ENCODE measurements at places on chromosomes 1 and 21.

- peak; percentile 53 for DNase-seq
Observed at GRCh38 chr1:14113841-14114567, 414.0 kb downstream of the PRDM2 start.

DNA sequence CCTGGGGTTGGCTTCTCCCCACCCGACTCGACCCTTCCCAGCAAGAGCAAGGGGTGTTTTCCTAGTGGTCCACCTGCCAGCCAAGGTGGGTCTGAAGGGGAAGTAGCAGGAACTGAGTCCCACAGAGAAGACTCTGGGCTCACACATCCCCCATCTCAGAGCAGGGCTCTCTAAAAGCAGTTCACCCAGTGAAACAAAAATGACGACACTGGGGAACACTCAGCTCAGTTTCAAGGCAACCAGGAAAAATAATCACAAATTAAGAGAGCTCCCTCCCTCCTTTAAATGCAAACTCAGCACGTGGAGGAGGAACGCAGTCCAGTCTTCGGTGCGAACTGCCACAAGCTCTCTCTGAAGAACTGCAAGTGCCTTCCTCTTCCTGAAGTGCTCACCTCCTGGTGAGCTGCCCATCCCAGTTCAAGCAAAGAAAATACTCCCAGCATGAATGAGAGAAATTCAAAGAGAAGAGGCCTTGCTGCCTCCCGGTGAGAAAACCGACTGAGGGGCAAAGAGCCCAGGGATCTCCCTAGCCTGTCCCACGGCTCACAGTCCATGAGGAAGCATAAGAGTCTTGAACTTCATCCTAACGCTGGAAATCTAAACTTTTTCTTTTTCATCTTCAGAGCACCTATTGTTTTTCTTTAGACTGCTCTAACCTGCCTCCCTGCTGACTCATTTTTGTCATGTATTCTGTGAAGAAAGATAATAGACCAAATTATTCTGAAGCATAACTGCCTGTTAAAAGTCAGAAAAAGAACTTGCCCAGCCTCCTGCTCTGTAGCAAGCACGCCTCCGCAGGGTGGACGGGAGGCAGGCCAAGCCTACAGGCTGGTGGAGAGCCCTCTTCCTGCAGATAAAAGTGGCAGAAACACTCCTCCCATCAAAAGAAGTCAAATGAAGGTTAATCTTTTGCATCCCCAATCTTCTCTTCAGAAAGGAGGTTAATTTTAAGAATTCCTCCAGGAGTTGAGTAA lies 281.4 kb downstream of the HHIPL2 start:
- DNase-seq, result no peak

- no peak for DNase-seq
Observed at GRCh38 chr1:211257826-211258225, 1.3 kb upstream of the RCOR3 start.

GRCh38 chr21:38327984-38328383 lies 71.2 kb downstream of the KCNJ15 start:
- DNase-seq, result no peak

DNA sequence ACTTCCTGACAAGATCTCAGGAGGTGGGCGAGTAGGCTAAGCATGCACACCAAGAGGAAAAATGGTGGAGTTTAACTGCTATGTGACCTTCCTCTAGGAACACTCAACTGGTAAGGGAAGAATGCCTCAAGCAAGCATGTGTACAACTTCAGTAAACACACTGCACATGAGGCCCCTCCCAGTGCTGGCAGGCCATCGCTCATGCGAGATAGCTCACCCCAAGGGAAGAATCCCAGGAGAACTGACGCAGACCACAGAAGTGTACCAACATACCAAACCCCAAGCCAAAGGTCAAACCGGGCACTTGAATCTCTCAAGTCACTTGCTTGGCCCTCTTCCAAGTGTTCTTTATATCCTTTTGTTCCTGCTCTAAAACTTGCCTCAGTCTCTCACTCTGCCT lies 40.5 kb upstream of the GALNT2 start:
- DNase-seq, result no peak

DNA sequence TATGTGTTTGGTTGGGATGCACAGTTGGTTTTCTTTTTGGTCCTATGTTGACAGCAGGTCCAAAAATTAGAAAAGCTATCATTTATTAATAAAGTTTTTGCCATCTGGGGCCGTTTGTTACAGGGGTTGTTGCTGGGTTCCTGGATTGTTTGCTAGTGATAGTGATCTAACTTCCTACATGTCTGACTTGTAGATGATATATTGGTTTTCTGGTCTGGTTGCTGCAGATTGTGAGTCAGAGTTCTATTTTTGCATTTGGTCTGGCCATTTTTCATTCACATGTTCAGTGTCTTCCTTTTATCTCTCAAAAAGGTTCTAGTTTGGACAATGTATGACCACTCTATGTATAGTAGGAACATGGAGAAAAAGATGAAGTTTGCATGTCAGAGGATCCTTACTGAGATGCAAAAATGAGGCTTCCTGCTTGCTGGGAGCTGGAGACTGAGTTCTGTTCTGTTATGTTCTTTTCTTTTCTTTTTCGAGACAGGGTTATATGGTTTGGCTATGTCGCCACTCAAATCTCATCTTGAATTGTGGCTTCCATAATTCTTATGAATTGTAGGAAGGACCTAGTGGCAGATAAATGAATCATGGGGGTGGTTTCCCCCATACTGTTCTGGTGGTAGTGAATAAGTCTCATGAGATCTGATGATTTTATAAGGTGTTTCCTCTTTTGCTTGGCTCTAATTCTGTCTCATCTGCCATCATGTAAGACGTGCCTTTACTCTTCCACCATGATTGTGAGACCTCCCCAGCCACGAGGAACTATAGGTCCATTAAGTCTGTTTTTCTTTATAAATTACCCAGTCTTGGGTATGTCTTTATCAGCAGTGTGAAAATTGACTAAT lies 4.2 kb upstream of the NVL start:
- no peak for DNase-seq

DNA sequence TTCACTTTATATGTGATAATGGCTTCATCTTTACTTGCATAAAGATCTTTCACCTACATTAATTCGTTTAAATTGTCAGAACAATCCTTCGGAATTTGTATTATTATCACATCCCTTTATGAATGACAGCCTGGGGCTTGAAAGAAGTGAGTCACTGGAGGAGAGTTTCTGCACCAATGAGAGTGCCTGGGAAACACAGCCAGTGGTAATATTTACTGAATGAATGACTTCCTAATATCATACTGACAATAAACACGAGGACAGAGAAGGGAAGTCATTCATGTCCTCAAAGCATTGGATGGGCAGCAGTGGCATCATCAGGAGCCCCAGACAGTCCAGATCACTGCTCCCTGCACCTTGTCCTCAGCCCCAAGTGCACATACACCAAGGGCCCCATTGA lies 40.7 kb upstream of the PDE4B start:
- no peak for DNase-seq

DNA sequence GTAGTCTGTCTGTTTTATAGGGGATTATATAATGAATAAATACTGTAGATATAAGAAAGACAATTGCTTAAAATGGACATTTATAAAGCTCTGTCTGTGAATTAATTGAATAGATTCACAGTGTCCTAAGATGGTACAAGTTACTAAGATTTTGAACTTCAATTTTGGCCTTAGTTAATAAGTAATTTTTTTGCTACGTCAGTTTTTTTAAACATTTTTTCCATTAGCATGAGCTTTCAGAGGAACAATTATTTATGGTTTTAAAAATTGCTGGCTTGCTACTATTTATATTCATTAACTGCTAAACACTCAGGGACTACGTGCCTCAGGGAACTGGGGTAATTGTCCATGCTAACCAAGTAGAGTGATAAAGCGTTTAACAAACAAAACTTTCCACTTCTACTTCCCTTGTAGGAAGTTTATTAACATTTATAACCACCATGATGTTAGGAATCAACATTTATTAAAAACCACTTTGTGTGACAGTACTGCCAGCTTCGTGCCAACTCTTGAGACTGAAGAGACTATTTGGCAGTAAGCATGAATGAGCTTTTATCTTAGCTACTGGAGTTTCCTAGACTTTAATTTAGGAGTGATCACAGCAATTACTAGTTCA lies 65.4 kb upstream of the PTGS2 start:
- no peak for DNase-seq

DNA sequence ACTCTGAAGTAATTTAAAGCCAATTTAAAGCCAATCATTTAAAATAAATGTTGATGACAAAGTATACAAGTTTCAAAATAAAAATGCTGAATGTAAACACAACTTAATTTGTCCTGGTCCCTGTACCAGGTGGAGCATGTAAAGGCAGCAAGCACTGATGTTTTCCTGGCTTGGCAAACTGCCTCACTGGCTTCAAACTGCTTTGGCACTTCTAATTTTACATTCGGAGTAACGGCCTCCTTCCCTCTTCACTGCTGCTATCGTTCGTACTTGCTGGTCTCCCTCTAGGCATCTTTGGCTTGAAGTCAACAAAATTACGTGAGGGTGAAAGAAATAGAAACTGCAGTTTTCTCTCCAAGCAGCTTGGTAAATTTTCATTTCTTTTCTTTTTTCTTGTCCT lies 287.9 kb downstream of the LTN1 start:
- no peak for DNase-seq

DNA sequence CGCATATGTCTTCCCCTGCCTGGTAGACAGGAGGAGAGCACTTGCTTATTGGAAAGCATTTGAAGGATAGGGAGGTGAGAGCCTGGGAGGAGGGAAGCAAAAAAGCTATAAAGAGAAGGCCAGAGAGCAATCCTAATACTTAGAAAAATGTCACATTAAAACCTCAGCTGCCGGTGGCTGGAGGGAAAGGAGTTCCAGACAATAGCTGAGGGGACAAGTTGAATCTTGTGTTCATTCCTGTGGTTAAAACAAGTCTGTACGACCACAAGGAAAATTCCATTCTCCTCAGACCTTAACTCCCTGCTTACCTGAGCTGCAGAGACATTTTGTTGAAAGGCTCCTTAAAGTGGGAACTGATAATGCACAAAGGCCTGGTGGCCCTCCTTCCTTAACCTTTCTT lies 218.8 kb upstream of the CAMK1G start:
- DNase-seq, result peak; percentile 95

- DNase-seq, result no peak
Observed at GRCh38 chr1:221783936-221784335, 42.0 kb upstream of the DUSP10 start.

DNA sequence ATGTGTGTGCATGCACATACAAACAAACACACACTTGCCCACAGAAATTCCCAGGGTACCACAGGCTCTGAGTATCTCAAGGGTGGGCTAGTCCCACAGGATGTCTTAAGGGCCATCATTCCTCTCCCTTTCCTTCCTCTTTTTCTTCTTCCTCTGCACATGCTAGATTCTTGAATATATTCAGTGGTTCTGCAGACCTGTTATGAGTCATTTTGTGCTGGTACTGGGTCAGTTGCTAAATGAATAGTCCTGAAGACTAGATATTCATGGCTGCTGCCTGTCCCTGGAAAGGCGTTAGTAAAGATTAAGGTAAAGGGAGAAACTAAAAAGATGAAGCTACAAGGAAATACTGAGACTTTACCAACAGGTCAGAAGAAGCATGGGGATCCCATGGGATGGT lies 256.7 kb upstream of the KIAA0040 start:
- DNase-seq, result no peak

DNA sequence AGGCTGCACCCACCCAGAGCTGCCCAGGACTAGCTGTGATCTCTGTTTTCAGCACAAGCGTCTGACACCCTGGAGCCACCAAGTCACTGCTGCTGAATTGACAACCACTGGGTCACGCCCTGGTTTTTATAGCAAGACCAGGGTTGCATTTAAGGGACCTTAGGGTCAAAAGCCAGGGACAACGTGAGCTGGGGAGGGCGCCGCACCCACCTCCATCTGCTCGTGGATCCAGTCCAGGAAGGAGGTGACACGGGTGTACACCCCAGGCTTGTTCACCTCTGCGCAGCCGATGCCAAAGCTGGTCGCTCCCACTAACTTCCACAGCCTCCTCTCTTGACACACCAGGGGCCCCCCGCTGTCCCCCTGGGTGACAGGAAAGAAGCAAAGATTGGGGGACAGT lies 9.2 kb upstream of the TFF1 start:
- peak; percentile 42 for DNase-seq

DNA sequence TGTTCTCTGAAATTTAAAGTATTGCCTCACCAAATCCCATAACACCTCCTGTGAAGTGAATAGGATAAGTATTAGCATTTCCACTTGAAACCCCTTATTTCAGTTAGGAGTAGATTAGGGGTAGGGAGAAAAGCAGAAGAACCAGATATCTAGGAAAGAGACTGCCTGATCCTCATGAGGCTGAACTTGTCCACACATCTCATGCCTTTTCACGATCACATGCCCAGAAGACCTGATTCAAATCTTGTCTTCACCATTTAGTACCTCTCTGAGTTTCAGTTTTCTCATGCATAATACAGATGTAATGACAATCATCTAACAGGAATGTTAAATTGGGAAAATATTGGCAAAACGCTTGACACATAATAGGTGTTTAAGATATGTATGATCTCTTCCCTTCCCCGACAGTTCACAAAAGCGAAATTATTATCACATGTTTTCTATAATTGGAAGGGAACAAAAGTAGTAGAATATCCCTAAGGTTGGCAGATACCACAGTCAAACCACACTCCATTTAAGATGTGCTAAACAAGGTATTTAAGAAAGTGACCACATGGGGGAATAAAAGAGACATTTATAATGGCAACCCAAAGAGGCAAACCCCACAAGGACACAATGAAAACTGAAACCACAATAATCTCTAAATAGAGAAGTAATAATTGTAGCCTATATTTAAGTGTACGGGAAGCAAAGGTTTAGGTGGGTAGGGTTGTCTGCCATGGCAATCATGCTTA lies 25.2 kb downstream of the GFI1 start:
- DNase-seq, result peak; percentile 19

- no peak for DNase-seq
Observed at GRCh38 chr1:47814612-47815395, 182.4 kb downstream of the TRABD2B start.

- no peak for DNase-seq
Observed at GRCh38 chr1:64624218-64624713, 120.6 kb upstream of the RAVER2 start.

GRCh38 chr1:27257155-27257554 lies 22.7 kb downstream of the WDTC1 start:
- DNase-seq, result no peak
